Stimulated activated CD4-positive, alpha-beta T cell treated with anti-CD3 and anti-CD28 coated beads, Interleukin-1b, Interleukin-23, amount 100 ng/mL, for 1 hour (primary cell): ENCODE measurements at places on chromosomes 4 and X.

GRCh38 chrX:32395878-32396277 is 815.5 kb downstream of the DMD start:
- DNase-seq = no peak

DNA sequence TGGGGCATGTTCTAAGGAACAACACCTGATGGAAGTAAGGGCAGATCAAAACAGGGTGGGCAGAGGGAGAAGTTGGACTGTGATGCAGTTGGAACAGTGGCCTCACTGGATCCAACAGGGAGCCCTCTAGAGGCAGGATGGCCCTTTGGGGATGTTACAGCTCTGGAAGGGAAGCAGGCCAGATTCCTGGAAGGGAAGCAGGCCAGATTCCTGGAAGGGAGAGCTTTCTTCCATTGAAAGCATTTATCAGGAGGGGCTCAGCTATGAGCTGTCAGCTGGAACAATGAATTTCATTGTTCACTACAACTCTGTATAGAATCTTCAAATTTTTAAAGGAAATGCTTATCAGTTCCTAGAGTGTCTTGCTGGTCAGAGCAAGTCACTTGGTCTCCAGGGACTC is 17.7 kb downstream of the IL15 start:
- no peak for DNase-seq

DNA sequence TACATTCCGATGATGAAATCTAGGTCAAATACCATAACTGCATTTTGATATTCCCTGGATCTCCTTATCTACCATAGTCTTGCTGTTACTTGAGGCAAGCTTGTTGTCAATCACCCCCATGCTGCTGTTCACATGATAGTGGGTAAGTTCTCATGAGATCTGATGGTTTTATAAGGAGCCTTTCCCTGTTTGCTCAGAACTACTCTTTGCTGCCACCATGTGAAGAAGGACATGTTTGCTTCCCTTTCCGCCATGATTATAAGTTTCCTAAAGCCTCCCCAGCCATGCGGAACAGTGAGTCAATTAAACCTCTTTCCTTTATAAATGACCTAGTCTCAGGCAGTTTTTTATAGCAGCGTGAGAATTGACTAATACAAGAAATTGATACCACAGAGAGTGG is 432.0 kb downstream of the GLUD2 start:
- DNase-seq = no peak

GRCh38 chrX:103687073-103687695 is 685 bp upstream of the MORF4L2 start:
- peak; percentile 57 for DNase-seq

GRCh38 chr4:8556341-8557150 is 23.6 kb upstream of the GPR78 start:
- DNase-seq = no peak

DNA sequence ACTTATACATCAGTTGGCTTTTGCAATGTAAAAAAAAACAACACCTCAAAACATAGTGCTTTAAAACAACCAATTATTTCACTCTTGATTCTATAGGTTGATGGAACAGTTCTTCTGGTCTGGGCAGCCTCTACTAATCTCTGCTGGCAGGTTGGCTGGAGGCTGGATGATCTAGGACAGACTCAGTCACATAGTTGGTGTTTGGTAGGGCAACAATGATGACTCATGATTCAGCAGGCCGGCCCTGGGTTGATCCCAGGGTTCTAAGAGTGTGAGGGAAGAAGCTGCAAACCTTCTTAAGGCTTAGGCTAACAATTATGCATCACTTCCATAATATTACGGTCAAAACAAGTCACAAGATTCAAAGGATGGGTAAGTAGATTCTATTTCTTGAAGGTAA is 558.2 kb downstream of the ZNF674 start:
- no peak for DNase-seq

DNA sequence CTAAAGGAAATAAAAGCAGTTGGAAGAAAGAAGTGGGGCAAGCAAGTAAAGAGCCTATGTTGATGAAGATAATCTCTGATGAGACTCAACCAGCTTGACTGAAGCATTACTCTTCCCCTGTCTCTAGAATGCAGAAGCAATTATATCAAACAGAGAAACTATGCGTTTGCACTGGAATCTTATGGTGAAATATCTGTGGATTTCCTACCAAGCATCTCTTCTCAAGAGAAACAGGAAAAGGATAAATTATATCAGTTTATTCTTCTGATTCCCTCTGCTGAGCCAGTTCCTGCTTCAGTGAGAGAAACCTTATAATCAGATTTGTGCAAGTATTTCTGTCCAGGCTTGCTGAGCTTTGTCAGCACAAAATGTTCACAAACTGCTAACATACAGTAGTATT is 316.7 kb upstream of the SLC7A11 start:
- no peak for DNase-seq

DNA sequence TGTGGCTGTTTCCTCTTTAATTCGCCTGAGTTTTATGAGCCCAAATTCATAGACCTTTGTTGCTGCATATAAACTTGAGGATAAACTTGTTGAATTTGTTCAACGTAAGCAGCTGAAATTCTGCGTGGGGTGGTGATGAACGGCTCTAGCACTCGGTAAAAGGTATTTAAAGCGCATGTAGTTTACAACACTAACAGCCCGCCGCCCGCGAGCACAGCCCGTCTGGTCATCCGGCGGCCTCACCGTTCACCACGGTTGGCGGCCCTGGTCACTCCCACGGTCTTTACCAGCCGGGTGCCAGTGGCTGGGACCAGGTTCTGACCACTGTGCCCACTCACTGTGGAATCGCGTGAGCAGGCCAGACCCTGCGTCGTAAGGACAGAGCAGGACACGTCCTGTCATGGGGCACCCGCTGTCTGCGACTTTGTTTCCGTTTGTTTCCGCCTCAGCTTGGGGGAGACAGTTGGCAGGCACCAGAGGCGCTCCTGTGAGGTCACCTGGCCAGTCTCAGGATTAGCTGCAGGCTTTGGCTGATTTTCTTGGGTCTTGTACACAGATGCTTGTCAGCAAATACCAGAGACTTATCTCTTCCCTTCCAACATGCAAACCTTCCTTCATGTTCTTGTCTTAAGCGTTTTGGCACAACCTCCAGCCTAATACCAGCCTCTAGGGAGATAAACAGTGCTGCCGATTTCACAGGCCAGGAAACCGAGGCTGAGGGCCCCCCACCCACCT is 36.8 kb upstream of the SPON2 start:
- no peak for DNase-seq

DNA sequence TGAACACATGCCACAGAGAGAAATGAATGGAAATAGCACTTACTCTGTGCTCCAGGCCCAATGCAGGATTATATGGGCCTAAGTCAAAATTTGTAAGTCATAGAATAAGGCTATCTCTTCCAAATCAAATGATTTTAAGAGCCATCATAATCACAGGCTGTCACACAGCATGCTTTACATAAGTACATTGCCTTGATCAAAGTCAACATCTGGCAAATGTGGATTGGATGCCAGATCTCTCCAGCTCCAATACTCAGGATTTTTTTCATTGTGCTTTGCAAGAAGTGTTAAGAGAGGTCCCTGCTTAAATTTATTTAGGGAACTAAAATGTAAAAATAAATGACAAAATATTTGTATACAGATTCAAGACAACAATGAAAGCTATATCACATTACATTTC is 299.9 kb downstream of the PRDM5 start:
- DNase-seq = no peak

DNA sequence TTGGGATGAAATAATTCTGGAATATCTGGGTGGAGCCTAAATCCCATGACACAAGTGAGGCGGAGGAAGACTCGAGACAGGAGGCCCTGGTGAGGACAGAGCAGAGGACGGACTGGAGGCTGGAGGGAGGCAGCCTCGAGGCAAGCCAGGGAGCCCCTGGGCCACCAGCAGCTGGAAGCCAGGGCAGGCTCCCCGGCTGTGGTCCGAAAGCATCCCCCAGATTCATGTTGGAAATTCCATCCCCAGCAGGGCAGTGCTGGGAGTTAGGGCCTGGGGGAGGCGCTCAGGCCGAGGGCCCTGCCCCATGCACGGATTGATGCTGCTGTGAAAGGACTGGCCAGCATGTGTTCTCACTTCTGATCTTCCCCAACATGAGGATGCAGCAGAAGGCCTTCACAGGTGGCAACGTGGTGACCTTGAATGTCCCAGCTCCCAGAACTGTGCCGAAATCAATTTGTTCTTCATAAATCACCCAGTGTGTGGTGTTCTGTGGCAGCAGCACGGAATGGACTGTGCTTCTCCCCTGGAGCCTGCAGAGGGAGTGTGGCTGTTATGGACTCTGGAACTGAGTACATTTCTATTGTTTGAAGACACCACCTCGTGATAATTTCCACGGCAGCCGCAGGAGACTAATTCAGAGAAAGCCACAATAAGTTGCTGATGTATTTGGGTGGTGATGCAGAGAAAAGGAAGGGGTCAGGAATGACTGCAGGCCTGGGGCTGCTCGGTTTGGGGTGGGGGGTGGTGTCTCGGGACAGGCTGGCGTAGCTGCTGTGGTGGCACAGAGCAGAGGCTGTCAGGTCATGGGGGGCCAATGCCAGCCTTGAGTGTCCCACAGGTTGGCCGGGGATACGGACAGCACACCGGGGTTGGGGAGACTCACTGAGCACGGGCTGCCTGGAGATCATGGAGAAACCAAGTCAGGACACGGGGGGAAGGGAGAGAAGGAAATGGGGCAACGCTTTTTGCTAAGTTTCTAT is 56.9 kb downstream of the PCGF3 start:
- no peak for DNase-seq

DNA sequence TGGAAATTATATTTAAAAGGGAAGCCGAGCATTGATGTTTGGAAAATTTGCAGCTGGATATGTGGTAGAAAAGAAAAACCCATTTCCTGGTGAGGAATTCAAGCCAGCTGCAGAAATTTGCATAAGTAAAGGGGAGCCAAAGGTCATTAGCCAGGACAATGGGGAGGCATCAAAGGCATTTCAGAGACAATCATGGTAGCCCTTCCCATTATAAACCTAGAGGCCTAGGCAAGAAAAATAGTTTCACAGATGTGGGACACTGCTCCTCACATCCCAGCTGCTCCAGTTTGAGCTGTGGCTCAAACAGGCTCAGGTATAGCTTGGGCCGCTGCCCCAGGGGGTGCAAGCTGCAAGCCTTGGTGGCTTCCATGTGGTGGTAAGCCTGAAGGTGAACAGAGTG is 35.8 kb downstream of the NAP1L3 start:
- DNase-seq = no peak

GRCh38 chr4:112023402-112023950 is 121.8 kb upstream of the FAM241A start:
- no peak for DNase-seq

DNA sequence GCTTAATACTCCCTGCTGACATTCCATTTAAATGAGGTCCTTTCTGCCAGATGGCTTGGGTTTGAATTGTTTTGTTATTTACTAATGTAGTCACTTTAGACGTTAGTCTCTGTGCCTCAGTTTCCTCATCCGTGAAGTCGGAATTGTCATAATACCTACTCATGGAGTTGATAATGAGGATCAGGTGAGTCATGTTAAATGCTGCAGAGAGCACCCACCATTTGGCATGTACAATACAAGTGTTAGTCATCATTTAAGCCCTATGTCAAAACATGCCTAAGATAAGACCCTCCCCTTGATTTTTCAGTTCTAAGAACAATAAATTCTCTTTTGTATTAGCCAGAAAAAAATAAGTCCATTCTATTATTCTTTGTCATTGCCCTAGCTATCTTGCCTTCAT is 534.8 kb upstream of the HTR2C start:
- DNase-seq = no peak

DNA sequence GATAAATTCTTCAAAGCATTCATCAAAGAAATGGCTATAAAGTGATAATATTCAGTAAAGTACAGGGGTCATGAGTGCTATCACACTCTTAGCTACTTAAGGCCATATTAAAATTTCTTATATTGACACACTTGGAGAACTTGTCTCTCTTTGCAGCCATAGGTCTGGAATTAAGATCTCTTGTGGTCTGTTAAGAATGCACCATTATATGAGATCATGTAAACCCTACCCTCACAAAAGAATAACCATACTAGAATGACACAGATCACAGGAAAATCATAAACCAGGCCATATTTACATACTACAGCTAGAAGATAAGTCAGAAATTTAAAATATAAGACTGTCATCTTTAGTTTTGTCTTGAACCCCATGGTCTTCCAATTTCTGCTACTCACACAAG is 434.3 kb downstream of the PDGFC start:
- DNase-seq = no peak

- no peak for DNase-seq
These were observed 58.8 kb upstream of the CLNK start for GRCh38 chr4:10743357-10743756.

- no peak for DNase-seq
These were observed 160.4 kb downstream of the CPEB2 start for GRCh38 chr4:15162465-15163283.

DNA sequence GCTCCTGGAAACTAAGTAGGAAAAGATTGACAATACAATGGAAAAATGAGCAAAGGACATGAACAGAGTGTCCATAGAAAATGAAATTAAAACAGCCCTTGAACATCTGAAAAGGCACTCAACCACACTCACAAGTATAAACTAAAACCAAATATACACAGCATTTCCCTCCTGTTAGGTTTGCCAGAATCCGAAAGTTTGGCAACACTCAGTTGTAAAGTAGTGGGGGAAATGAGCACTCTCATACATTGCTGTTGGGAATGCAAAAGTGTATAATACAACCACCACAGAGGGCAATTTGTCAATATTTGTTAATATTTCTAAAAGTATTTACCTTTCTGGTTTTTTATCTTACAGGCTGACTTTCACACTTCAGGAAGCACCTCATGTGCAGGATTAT is 84.2 kb upstream of the TMEM164 start:
- DNase-seq = no peak

GRCh38 chr4:8224975-8225625 is 26.0 kb downstream of the SH3TC1 start:
- DNase-seq = no peak

- DNase-seq = no peak
These were observed 19.1 kb downstream of the SH3BP2 start for GRCh38 chr4:2811830-2812611.

GRCh38 chr4:9758641-9759317 is 22.7 kb upstream of the DRD5 start:
- DNase-seq = no peak

DNA sequence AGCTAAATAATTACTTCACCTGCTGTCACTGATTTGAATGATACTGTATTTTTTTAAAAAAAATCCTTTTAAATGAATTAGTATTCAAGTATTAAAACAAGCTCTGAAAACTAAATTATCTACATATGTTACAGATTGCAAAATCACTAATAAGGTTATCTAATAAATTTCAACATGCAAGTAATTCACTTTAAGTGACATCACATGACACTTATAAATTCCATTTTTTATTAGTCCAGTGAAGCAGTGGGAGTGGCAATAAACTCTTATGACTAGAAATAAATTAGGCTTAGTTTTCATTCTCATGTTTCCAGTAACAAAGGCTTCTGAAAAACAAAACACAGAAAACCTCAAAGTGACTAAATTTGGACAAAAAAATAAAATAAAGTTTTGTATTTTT is 36.3 kb downstream of the SMIM31 start:
- no peak for DNase-seq

DNA sequence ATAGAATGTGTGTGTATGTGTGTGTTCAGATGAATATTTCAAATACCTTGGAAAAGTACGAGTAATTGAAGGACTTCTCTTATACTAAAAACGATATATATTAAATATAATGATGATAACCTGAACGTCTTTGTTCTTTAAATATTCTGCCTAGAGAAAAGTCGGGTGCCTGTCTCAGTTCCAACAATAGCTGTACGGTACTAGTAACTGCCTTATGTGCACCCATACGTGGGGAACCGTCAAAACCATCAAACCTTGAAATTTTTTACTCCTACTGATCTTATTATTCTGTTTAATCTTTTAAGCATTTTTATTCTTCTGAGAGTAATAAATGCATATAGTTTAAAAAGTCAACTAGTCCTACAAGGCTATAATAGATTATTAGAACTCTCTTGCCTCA is 1045.7 kb downstream of the C4orf33 start:
- DNase-seq = no peak
